ENCODE measurements at places on chromosomes 2 and 18.

DNA sequence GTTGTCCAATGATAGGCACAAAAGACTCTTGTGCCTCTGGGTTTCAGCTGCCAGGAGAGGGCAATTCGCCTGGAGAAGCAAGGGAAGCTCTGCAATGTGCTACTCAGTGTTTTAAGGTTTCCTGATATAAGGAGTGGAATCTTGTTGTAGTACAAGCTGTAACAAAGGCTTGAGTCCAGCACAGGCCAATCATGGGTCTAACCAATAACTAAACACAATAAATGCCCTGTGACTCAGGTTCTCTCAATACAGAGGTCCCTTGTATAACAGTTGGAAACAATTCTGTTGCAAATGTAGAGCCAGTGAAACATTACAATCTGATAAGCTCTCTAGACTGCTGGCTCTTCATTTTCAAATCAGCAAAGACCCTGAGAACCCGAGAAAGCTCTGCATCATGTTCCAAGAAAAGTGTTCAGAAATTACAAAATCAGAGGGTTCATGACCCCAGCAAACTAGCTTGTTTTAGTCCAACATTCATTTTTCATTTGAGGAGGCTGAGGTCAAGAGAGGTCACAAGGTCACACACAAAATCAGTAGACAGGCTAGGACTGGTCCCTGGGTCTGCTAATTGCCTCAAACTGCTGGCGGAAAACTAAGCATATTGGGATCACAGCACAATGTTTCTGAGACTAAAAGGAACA, 59.0 kb upstream of the DNMT3A start:
- DNase-seq = no peak

- no peak for DNase-seq
Measured at GRCh38 chr2:109695290-109695689, 81.1 kb downstream of the SOWAHC start.

- DNase-seq = no peak
Measured at GRCh38 chr2:239703834-239704233, 303.0 kb upstream of the HDAC4 start.

DNA sequence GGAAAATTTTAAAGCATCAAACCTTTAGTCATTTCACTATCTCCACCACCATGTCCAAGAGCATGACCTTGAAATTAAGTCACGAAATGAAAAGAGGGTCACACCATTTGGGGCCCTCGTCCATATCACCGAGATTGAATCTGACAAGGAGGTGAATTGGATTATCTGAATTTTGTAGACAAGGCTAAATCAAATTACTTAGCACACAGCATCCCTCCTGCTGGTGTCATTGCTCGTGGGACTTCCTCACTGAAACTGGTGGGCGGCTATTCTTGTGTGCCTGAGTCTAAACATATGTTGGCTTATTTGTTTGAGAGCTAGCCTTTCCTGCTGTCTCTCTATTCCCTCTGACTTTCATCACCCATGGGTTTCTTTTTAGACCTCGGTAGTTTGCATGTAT, 64.6 kb upstream of the CNGA3 start:
- DNase-seq = no peak

DNA sequence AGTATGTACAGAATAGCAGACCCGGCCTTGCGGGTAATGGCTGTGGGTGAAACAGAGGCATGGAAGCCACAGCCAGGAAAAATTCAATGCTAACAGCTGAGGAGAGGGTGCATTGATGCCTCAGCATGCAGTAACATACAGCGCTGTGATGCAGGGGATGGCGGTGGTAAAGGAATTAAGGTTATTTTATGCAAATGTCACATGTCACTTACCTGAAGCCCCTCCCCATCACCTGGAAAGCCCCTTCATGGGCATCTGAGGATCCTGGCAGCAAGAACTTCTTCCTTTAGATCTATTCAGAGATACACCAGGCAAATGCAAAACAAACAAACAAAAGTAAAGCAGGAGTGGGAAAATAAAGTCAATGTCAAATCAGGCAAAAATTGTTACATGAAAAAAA, 1.7 kb upstream of the SP110 start:
- no peak for DNase-seq

- no peak for DNase-seq
Measured at GRCh38 chr2:48633143-48633542, 15.5 kb downstream of the GTF2A1L start.

- no peak for DNase-seq
Measured at GRCh38 chr18:48295586-48296311, 113.4 kb downstream of the ZBTB7C start.

GRCh38 chr18:69557282-69557681, 156.6 kb downstream of the DOK6 start:
- DNase-seq = no peak

DNA sequence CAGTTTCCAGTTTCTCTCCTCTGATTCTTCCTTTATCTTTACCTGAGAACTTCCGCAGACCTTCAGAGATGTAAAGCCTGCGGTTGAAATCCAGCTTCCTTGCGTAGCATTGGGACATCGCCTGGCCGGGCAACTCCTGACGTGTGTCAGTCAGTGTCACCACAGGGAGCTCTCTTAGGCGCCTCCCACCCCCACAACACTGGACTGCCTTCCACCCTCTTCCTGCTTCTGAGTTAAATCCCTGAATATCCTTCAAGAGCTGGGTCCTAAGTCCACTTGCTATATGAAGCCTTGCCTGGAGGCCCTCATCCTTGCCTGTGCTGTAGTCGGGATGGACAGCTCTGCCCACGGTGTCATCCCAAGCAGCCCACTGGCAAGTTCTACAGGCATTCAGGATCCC, 179.4 kb downstream of the SEPTIN10 start:
- no peak for DNase-seq

GRCh38 chr18:32576296-32576916, 105.7 kb upstream of the GAREM1 start:
- no peak for DNase-seq

GRCh38 chr2:219032051-219032745, 9.1 kb downstream of the CFAP65 start:
- DNase-seq = no peak

DNA sequence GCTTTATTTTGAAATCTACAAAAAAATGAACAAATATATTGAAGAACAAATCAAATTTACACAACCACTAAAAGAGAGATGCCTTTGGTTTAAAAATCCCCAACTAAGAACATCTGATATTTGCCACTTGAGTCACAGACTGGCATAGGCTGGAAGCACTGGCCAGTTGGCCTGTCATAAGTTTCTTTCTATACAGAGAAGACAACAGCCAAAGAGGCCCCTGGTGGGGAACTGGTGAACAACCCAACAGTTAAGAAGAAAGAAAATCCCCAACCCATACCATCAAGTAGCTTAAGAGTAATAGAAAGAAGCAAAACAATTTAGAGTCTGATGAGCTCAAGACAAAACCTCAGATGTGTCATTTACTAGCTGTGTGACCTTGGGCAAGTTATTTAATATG, 45.5 kb downstream of the OSR1 start:
- DNase-seq = peak; percentile 5

GRCh38 chr2:122340246-122340645, 584.8 kb downstream of the TSN start:
- peak; percentile 35 for DNase-seq

GRCh38 chr2:129757915-129758783, 221.3 kb upstream of the RAB6C start:
- DNase-seq = no peak

DNA sequence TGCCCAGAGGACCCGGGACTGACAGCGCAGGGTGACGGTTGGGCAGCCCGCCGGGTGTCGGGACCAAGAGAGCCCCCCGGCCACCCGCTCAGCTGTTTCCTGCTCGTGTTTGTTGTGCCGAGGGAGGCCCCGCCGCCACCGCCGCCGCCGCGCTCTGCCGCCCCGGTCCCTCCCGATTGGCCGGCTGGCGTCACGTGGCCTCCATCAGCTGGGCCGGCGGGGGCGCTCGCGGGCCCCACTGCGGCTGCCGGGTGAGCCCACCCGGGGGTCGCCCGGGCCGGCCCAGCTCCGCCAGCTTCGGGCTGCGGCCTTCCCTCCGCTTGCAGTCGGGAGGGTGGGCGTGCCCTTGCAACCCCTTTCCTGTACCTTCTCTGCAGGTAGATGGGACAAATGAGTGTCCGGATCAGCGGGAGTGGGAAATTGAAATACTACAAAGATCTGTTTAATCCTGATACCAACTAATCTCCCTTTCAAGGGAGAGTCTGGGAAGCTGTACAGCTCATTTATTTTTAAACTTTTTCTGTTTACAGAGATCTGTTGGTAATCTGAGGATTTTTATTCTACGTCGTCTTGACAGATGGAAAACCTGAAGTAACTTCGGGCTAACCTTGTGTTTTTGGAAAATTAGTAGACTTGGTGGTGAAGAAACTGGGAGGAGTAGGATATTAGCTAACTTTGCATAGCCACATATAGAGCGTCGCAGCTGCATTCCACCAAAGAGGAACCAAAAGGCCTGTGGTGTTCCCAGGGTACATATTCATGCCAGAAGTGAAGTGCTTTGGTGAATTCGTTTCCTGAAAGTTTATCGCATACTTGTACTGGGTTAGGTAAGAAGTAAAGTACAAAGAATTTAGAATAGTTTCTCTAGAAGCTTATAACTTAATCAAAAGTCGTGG, 1.2 kb downstream of the YPEL5 start:
- peak; percentile 67 for DNase-seq

DNA sequence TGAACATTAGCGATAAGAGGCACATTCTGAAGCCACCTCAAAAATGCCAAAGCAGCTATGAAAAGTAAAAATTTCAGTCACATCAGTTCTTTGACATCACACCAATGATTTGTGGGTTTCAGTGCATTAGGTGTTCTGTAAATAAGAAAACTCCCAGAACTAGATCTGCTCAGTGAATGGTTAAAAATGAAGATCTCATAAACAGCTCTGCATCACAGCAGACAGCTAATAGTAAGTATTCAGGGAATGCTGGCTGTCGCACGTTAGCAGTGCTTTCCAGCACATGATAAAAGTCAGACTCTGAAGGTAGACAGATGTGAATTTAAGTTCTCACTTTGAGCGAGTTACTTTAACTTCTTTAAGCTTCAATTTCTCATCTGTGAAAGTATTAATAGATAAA, 154.9 kb downstream of the SATB2 start:
- DNase-seq = no peak

GRCh38 chr18:41266204-41266603, 688.8 kb upstream of the PIK3C3 start:
- DNase-seq = no peak

DNA sequence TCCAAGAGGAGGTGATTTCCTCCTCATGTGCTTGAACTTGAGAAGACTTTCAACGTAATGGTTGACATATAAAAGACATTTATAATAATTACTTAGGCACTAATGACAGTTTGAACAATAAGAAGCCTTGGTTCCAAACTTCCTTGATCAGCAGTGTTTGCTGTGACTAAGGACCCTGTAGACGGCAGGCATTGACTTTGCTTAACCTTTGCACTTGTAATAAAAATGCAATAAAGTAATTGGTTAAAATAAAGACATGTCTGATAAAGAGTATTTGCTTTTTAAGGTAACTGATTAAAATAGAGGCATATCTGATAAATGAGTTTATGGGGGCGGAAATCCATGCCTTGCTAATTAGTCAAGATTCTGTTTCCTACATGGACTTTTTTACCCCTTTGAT, 82.2 kb upstream of the ST8SIA3 start:
- DNase-seq = no peak

GRCh38 chr2:148796735-148797512, 78.1 kb upstream of the KIF5C start:
- DNase-seq = no peak

DNA sequence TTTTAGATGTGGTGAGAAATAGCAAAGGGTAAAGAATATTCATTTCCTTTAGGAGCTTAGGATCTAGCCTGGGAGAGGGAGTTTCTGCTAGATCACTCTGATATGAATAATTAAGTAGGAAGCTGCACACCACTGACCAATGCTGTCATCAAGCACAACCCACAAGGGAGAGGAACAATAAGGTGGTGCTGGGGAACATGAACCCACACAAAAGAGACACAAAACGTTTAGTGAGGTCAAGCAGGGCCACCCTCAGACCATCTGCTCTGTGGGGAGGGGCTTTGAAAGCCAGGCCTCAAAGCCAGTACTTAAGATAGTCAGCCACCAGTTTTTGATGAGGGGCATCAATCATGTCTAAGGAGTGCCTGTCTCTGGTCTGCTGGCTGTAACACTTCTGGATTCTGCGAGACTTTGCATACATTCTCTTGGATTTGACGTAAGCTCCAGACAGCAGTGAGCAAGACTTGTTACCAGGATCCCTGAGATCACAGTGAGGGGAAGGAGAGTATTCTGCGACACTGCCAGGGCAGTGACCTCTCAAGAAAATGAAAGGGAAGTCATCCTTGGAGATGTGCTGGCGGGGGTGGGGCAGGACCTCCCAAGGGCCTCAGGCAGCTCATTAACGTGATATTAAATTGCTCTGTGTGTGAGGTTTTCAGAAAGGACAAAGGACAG, 127.0 kb downstream of the CCBE1 start:
- DNase-seq = no peak

DNA sequence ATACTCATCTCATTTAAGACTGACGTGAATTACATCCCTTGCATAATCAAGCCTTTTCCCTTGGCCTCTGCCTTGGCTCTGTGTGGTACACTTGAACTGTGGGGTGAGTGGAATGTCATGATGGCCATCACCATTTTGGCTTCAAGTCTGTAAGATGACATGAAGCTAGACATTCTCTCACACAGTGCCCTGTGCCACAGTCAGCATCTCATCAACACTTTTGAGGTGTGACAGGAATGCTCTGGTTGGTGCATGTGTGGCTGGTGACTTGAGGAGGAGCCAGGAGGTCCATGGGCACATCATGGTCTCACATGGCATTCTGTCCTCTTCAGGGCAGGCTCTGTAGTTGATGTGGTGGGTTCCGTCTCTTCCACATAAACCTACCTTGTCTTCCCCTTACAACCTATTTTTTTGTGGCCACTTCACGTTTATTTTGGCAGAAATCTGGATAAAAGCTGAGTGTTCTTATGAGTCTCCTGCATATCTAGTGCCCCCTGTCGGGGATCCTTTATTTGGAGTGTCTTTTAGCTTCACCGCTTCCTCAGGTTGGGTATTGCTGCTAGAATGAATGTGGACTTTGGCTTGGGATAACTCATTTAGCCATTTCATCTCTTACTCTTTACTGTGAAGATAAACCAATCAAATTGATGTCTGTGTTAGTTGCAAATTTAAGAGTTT, 28.1 kb downstream of the MAP4K4 start:
- DNase-seq = peak; percentile 67

- DNase-seq = no peak
Measured at GRCh38 chr2:48943436-48943835, 187.9 kb upstream of the LHCGR start.

GRCh38 chr2:105739426-105739825, 5.3 kb upstream of the NCK2 start:
- no peak for DNase-seq

DNA sequence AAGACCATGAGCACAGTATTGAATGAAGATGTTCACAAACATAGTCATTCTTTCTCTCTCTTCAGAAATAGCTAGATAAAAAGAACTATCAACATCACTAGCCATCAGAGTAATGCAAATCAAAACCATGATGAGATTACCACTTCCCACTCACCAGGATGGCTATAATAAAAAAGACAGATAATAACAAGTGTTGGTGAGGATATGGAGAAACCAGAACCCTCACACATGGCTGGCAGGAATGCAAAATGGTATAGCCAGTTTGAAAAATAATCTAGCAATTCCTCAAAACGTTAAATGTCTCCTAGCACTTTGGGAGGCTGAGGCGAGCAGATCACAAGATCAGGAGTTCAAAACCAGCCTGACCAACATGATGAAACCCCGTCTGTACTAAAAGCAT, 31.3 kb upstream of the PPP1CB start:
- DNase-seq = no peak

- peak; percentile 59 for DNase-seq
Measured at GRCh38 chr2:217316743-217317142, 456.9 kb upstream of the TNP1 start.
